Caco-2 (cell line): ENCODE measurements at places on chromosomes 2 and 18. TPM values are rescaled to one million over a fixed set of nuclear protein-coding genes. Genes with fewer than 3 reads are reported as not detected.
A peak's percentile ranks its signal among the peaks of the same experiment; 100 is the strongest.

Gene SP110
- 0.75 and 0.84 TPM in 2 replicates for total RNA-seq

Gene ST6GAL2
- not detected in 2 replicates for total RNA-seq

Gene DUSP28
- 2.2 and 2.3 TPM in 2 replicates for total RNA-seq

Gene COMMD1
- 50.0 and 56.7 TPM in 2 replicates for total RNA-seq

Gene CNTNAP5
- 0.07 and 0.14 TPM in 2 replicates for total RNA-seq

Gene LRPPRC
- 242 and 244 TPM in 2 replicates for total RNA-seq

- no peak overlapping the region for H3K27ac ChIP-seq
- DNase-seq: peak; percentile 92
- H3K27me3 ChIP-seq: no peaks in the 10 kb centered on the region
Measured at GRCh38 chr2:85728883-85729824, 24.6 kb upstream of the ATOH8 start.

- DNase-seq: no peak
- no peaks in the 10 kb centered on the region for H3K36me3 ChIP-seq
- no peak overlapping the region for H3K4me3 ChIP-seq
Measured at GRCh38 chr2:222052934-222053367, 245.8 kb downstream of the PAX3 start.

- H3K27me3 ChIP-seq: no peaks in the 10 kb centered on the region
- no peak for DNase-seq
- H3K4me1 ChIP-seq: no peaks in the 10 kb centered on the region
- no peaks in the 10 kb centered on the region for H3K36me3 ChIP-seq
Measured at GRCh38 chr2:141694180-141694579, 436.6 kb downstream of the LRP1B start.

DNA sequence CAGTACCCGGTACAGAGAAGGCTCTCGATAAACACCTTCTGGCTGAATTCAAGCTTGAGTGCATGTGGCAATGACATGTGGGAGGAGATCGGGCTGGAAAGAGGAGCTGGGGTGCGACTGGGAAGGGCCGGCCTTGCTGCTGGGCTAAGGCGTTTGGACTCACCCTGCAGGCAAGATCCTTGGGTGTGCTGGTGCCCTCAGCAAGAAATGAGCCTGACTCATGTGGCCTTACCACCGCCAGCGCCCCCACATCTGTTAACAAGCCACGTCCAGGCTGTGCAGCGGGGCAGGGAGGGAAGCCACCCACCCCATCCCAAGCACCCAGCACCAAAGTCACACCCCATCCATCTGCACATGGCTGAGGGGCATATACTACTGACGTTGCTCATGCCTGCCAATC, 1.3 kb downstream of the HS1BP3 start:
- peaks cover 13% of the 10 kb centered on the region for H3K4me1 ChIP-seq
- DNase-seq: no peak
- H3K36me3 ChIP-seq: no peaks in the 10 kb centered on the region; the same call in none of the 2 replicates
- H3K27me3 ChIP-seq: no peaks in the 10 kb centered on the region

- DNase-seq: no peak
- H3K4me3 ChIP-seq: peak overlapping the region; percentile 57
- no peaks in the 10 kb centered on the region for H3K27me3 ChIP-seq
Measured at GRCh38 chr18:51195451-51196117, 1.9 kb downstream of the MEX3C start.

DNA sequence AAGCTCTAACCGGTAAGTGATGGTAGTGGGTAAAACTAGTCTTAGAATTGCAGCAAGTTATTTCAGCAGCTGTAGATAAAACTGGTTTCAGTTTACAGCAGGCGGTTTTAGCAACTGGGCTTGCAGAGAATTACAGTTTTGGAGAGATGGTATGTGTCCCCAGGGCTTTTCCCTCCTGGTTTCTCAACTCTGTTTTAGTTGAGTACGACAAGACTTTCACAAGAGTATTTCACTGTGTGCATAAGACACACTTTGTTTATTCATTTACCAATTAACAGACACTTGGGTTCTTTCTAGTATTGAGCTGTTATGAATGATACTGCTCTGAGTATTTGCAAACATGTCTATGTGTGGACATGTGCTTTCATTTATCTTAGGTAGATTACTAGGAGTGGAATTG, 65.6 kb upstream of the RFX8 start:
- no peak overlapping the region for H3K4me3 ChIP-seq
- H3K36me3 ChIP-seq: no peaks in the 10 kb centered on the region
- no peaks in the 10 kb centered on the region for H3K27me3 ChIP-seq
- H3K27ac ChIP-seq: no peak overlapping the region

GRCh38 chr2:195657634-195658540, 861 bp downstream of the SLC39A10 start:
- peaks cover 29% of the 10 kb centered on the region for H3K4me1 ChIP-seq
- H3K36me3 ChIP-seq: no peaks in the 10 kb centered on the region
- no peaks in the 10 kb centered on the region for H3K27me3 ChIP-seq
- DNase-seq: peak; percentile 66
- H3K4me3 ChIP-seq: peak overlapping the region; percentile 95
- peak overlapping the region; percentile 92 for H3K27ac ChIP-seq

DNA sequence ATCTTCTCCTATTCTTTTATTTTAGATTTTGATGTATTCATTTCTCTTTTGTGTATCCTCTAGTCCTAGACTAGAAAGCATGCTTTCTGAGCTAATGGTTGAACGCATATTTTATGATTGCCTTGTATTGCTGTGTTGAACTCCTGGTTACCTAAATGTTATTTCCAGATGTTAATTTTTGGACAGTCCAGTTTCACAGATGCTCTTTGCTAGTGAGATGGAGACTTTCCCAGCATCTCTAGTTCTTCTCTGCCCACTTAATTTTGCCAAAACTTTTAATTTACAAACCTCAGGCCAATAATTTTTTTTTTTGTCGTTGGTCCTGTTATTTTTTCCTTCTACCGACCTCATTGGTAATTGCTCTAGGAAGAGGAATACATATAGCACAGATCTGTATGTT, 153.2 kb downstream of the HAUS1 start:
- no peaks in the 10 kb centered on the region for H3K4me1 ChIP-seq
- H3K4me3 ChIP-seq: no peak overlapping the region
- H3K27me3 ChIP-seq: no peaks in the 10 kb centered on the region
- DNase-seq: no peak

DNA sequence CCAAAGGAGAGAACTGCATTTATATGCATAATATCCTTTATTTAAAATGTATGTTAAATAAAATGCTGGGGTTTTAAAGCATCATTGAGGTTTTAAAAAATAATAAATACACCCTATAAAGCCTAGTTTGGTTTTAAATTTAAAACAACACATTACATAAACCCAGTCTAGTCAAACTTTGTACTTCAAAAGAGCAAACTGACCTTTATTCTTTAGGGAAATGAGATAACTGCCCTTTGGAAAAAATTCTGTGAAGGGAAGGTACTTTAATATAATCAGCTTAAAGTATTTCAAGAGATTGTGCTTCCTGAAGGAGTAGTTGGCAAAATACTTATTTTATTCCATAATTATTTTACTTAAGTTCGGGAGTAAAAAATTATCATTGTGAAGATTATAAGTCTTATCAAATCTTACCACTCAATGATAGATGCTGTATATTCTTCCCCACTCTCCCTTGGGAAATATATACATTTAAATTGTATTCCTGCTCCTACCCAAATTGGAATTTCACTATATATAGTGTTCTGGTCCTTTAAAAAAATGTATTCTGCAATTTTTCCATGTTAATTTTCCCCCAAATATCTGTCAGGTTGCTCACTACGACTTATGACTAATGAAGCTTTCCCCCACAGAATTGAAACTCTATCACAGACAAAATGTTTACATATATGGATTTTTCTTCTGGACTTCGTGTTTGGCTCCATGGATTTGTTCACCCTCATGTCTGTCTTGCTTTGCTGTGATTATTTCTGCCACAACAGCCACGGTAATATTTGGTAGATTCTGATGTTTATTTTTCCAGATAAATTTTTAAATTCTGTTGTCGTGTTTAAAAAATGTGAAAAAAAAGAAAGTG, 42.1 kb downstream of the ZC3H6 start:
- DNase-seq: no peak
- H3K27me3 ChIP-seq: no peaks in the 10 kb centered on the region
- no peak overlapping the region for H3K27ac ChIP-seq
- H3K4me1 ChIP-seq: peaks cover 21% of the 10 kb centered on the region
- H3K36me3 ChIP-seq: no peaks in the 10 kb centered on the region
- H3K4me3 ChIP-seq: no peak overlapping the region

GRCh38 chr2:26144953-26145680, 27.8 kb upstream of the GAREM2 start:
- no peak overlapping the region for H3K4me3 ChIP-seq
- no peak overlapping the region for H3K27ac ChIP-seq
- H3K36me3 ChIP-seq: no peaks in the 10 kb centered on the region
- peak; percentile 70 for DNase-seq
- 0 out of 2 replicates have a peak, but pooled peaks cover 11% of the 10 kb centered on the region for H3K4me1 ChIP-seq

DNA sequence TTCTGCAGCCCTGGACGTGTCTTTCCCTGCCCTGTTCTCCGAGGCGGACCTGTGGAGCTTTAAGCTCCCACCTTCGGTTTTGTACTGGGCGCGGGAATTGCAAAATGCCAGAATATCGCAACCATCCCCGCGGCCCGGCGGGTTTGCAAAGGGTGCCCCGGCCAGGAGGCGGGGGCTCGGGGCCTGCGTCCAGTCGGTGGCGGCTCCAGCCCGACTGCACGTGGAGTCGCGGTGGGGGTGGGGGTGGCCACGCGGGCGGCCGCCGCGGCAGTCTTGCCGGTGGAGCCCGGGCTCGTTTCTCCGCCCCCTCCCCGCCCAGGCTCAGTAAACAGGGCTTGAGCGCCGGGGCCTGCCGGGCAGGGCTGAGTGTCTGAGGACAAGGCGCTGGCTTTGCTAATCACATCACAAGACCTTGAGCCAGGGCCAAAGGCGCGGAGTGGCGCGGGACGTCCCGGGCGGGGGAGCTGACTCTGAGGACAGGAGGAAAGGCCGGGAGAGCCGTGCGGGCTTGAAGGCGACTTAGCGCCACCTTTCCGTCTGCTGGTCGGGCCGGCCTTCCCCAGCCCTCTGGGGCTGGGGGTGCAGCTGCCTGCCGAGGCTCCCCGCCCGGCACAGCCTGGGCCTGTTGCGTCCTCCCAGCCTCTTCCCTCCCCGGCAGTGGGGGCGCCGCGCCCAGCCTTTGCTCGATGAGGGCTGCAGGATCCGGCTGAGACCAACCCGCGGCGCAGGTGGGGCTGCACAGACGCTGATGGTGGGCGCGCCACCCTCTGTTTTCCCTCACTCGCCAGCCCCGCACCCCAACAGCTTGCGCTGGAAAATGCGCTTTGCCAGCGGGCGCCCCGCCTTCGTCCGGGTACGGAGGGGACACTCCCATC, 786 bp upstream of the ZFP36L2 start:
- H3K27ac ChIP-seq: peak overlapping the region; percentile 97
- no peaks in the 10 kb centered on the region for H3K27me3 ChIP-seq
- peak overlapping the region; percentile 87 for H3K4me3 ChIP-seq
- DNase-seq: peak; percentile 94

DNA sequence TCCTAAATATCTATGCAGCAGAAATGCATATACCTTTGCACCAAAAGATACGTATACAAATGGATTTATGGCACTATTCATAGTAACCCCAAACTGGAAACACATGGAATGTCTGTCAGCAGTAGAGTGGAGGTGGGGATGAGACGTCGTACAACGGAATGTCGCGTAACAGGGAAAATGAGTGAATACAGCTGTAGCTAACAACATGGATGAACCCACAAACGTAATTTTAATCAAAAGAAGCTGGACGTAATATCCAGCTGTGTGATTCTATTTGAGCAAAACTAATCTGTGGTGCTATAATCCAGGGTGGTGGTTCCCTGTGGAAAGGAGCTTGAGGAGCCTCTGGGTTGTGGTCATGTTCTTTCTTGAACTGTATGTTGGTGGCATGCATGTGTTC, 89.9 kb downstream of the MTA3 start:
- H3K27ac ChIP-seq: no peak overlapping the region
- no peak for DNase-seq
- H3K36me3 ChIP-seq: no peaks in the 10 kb centered on the region

- H3K4me1 ChIP-seq: no peaks in the 10 kb centered on the region
- no peak overlapping the region for H3K27ac ChIP-seq
- no peak for DNase-seq
- no peaks in the 10 kb centered on the region for H3K27me3 ChIP-seq
- H3K36me3 ChIP-seq: no peaks in the 10 kb centered on the region
Measured at GRCh38 chr2:199861132-199861774, 10.3 kb upstream of the FTCDNL1 start.

DNA sequence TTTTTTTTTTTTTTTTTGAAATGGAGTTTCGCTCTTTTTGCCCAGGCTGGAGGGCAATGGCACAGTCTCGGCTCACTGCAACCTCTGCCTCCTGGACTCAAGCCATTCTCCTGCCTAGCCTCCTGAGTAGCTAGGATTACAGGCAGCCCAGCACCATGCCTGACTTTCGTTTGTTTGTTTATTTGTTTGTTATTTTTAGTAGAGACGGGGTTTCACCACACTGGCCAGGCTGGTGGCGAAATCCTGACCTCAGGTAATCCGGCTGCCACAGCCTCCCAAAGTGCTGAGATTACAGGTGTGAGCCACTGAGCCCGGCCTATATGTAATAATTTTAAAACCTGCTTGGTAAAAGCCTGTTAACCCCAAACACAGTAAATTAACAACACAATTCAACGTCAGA, 435.7 kb downstream of the LRRTM4 start:
- no peaks in the 10 kb centered on the region for H3K4me1 ChIP-seq
- no peak overlapping the region for H3K27ac ChIP-seq
- no peaks in the 10 kb centered on the region for H3K36me3 ChIP-seq

DNA sequence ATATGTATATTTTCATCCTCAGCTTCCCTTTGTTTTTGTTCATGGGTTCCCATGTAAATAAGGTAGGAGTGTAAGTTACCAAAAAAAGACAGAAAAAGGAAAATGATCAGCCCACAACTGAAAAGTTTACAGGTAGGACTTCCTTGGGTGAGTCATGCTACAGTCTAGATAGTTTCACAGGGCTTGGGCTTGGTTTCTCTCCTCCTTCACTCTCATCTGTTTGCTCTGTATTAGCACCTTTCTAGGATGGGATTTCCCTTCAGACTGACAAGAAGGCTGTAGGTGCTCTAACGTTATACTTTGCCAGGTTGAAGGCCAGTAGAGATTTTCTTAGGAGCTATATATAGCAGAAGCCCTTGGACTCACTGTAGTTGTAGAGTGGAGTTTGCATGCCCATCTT, 57.9 kb downstream of the FAM171B start:
- H3K4me1 ChIP-seq: peaks cover 25% of the 10 kb centered on the region
- no peak overlapping the region for H3K4me3 ChIP-seq
- no peaks in the 10 kb centered on the region for H3K36me3 ChIP-seq
- no peak overlapping the region for H3K27ac ChIP-seq

GRCh38 chr2:216694082-216694825, 1.1 kb downstream of the IGFBP5 start:
- peaks cover 6% of the 10 kb centered on the region; the same call in 1 of the 2 replicates for H3K4me1 ChIP-seq
- no peak overlapping the region for H3K27ac ChIP-seq
- H3K36me3 ChIP-seq: no peaks in the 10 kb centered on the region
- no peaks in the 10 kb centered on the region; the same call in 1 of the 2 replicates for H3K27me3 ChIP-seq
- H3K4me3 ChIP-seq: peak overlapping the region; percentile 19
- DNase-seq: peak; percentile 28

GRCh38 chr2:1518331-1518803, 105.1 kb downstream of the TPO start:
- H3K27me3 ChIP-seq: no peaks in the 10 kb centered on the region
- H3K4me1 ChIP-seq: no peaks in the 10 kb centered on the region
- no peak overlapping the region for H3K4me3 ChIP-seq
- no peaks in the 10 kb centered on the region for H3K36me3 ChIP-seq
- DNase-seq: no peak
